Mucosa of descending colon (tissue), 3 donors: ENCODE measurements at places on chromosomes 7 and 10. TPM values are rescaled to one million over a fixed set of nuclear protein-coding genes. Genes with fewer than 3 reads are reported as not detected.
A peak's percentile ranks its signal among the peaks of the same experiment; 100 is the strongest.

Gene HMX3
- total RNA-seq, result 0.92 TPM

- DNase-seq, result peak; percentile 79
Measured at GRCh38 chr7:150368884-150369747, 494 bp downstream of the REPIN1 start.

GRCh38 chr7:95593343-95593742 is 3.0 kb downstream of the PDK4 start:
- DNase-seq, result no peak

Gene EBLN1
- total RNA-seq, result not detected

DNA sequence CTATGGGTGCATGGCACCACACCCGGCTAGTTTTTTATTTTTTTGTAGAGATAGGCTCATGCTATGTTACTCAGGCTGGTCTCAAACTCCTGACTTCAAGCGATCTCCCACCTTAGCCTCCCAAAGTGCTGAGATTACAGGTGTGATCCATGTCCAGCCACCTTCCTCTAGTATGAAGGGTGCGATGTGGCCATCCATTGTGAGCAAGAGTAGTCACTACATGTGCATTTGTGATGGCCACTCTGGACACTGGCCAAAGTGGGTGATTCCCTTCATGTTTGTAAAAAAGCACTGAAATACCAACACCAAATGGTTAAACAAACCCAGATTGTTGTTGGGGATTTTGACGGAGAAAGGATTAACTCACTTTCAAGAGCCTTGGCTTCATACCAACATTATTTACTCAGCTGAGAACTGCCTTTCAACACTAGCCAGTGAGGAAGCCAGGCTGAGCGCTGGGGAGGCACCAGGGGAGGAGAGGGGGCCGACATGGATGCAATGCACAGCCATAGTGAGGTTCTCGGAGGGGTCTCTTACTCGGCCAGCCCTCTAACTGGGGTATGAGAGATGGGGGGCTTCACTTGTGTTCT is 198.1 kb upstream of the LYZL2 start:
- no peak for DNase-seq

Gene LSM8
- 26.0 TPM for total RNA-seq

- no peak for DNase-seq
Measured at GRCh38 chr7:107870427-107871000, 20.5 kb upstream of the DLD start.

GRCh38 chr10:102435529-102436233 is 3.3 kb upstream of the CUEDC2 start:
- no peak for DNase-seq

DNA sequence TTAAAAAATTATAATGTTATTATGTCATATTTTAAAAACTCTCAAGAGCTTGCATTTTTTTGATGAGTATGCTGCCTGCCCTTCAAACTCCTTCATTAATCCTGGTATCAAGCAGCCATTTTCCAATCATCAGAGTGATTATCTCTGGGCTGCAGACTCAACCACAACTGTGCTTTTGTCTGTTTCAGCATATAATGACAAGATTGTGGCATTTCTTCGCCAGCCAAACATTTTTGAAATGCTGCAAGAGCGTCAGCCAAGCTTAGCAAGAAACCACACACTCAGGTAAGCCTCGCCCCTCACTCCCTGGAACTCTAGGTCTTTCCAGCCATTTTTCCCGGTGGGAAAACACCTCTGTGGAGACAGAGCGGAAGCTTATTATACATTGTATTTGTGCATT is 90.0 kb upstream of the STK17A start:
- no peak for DNase-seq

Gene KIAA1549
- 2.0 TPM for total RNA-seq

- no peak for DNase-seq
Measured at GRCh38 chr7:3106361-3106826, 62.7 kb upstream of the CARD11 start.

GRCh38 chr7:13725591-13725990 is 263.9 kb downstream of the ETV1 start:
- no peak for DNase-seq

Gene SPDYE5
- total RNA-seq, result not detected

DNA sequence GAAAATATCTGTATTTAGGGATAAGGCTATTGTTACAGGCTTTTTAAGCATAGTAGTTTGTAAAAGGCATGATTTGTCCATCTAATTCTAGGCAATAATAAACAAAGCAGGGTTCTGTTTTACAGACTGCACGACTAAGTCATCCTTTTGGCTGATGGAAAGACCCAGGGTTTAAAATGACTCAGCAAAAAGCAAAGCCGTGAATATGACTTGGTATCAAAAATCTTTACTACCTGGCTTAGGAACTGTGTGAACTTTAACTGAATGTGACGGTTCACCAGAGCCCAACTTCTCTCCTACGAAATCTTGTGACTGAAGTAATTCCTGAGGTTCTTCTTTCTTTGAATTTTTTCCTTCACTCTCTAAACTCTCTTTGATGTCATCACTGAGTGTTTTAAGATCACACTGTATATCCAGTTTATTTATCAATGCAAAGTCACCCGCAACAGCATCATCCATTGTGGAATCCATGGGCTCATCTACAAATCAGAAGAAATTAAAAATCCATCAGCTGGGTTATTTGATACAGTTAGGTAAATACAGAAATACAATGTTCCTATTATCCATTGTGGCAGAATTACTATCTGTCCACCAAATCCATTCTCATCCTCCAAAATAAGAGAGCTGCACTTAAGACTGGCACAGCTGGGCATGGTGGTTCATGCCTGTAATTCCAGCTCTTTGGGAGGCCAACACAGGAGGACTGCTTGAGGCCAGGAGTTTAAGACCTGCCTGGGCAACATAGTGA is 17.0 kb downstream of the ATE1 start:
- no peak for DNase-seq

DNA sequence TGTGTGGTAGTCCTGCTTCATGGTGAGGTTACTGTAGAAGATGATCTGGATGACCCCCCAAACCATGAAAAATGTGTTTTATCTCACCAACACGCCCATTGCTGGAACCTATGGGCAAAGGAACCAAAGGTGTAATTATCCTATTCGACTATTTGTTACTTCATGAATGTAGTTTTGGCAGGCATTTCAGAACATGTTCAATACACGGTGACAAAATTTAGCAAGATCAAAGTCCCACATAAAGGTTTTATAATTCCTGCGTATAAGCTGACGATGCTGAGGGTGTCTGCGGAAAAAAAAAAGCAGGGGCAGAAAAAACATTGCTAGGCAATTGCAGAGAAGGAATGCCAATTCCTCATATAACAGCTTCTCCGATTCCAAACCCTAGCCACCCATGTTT is 13.3 kb downstream of the RAPGEF5 start:
- no peak for DNase-seq

- no peak for DNase-seq
Measured at GRCh38 chr10:122864901-122865300, 14.5 kb downstream of the FAM24B start.

- DNase-seq, result no peak
Measured at GRCh38 chr7:73680501-73680900, 2.8 kb downstream of the DNAJC30 start.

GRCh38 chr7:115682507-115682906 is 348.1 kb downstream of the TFEC start:
- no peak for DNase-seq

Gene TAS2R3
- 3.0 TPM for total RNA-seq

DNA sequence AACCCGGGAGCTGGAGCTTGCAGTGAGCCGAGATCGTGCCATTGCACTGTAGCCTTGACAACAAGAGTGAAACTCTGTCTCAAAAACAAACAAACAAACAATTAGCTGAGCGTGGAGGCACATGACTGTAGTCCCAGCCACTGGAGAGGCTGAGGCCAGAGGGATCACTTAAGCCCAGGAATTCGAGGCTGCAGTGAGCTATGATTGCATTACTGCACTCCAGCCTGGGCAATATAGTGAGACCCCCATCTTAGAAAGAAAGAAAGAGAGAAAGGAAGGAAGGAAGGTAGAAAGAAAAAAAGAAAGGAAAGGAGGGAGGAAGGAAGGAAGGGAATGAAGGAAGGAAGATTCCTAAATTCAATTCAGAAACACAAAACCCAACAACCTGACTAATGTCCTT is 141.3 kb upstream of the TNRC18 start:
- no peak for DNase-seq

Gene CTAGE6
- 0.44 TPM for total RNA-seq

Gene NUDCD3
- total RNA-seq, result 108 TPM

- peak; percentile 95 for DNase-seq
Measured at GRCh38 chr7:2523941-2524807, 4.6 kb downstream of the LFNG start.

- no peak for DNase-seq
Measured at GRCh38 chr10:103353281-103353680, 2.3 kb upstream of the PCGF6 start.

Gene NOC3L
- 10.2 TPM for total RNA-seq

DNA sequence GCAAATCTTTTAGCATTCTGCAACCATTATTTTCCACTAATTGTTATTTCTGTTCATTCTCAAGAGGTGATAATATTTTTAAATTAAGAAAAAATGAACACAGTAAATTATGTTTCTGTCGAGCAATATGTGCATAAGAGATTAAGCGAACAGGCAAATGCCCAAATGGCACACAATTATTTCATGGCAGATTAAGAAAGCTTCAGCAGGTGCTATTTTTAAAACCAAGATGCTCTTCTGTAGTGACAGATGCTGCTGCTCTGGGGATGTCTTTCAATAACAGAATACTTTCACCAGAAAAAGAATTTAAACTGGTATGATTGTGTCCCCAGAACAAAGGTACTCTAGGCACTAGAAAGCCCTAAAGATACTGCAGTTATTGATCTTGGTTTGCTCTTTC is 412.7 kb upstream of the SORCS1 start:
- DNase-seq, result no peak

DNA sequence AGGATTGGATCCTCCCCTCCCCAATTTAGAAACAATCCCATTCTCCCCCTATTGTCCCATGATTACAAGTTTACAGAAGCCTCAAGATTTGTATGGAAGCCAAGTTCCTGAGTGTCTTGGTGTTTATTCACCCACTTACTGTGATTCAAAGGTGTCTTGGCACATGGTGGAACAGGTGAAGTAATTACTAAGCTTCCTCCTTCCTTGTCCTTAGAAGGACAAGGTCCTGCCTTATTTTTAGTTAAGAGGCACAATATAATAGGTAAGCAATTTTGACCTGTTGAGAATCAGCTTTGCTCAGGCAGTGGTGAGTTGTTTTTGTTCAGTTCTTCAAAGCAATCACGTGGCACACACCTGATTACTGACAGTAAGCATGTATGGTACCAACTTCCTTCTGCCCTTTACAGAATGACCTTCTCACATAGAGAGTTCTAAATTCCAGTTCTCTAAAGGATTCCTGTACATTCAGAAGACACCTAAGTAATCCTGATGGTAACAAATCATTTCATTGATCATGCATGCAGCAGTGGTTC is 60.7 kb upstream of the SLC13A1 start:
- DNase-seq, result no peak

Gene CACNB2
- total RNA-seq, result 13.6 TPM

DNA sequence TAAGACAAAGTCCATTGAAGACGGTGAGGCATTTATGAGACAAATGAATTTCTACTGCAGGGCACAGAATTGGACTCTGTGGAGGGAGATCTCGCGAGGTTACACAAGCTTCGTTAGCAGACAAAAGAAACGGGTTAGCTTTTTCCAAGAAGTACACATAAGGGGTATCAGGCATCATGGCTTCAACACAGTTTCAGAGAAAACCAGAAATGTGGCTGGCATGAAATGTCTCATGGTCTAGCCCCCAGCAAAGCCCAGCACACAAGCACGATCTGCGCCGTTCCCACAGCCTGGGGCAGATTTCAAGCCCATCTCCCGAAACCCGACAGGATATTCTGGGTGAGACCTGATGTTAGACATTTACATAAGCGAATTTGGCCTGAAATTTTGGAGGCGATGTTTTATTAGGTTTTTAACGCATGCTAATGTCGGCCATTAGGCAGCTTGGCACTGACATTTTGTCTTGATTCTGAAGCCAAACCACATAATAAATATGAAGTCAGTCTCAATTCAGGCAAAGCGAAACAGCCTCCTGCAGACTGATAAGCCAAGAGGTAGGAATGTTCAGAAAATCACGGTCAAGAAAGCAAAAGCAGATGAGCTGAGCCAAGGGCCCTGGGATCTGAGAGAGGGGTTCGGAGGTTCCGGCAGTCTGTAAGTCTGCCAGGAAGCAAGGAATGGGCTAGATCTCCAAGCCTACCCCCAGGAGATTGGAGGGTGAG is 240.5 kb downstream of the PRPF18 start:
- DNase-seq, result no peak

GRCh38 chr10:69892816-69893215 is 91.1 kb downstream of the COL13A1 start:
- DNase-seq, result peak; percentile 57

Gene COG5
- 56.4 TPM for total RNA-seq

Gene OR2A5
- total RNA-seq, result not detected

DNA sequence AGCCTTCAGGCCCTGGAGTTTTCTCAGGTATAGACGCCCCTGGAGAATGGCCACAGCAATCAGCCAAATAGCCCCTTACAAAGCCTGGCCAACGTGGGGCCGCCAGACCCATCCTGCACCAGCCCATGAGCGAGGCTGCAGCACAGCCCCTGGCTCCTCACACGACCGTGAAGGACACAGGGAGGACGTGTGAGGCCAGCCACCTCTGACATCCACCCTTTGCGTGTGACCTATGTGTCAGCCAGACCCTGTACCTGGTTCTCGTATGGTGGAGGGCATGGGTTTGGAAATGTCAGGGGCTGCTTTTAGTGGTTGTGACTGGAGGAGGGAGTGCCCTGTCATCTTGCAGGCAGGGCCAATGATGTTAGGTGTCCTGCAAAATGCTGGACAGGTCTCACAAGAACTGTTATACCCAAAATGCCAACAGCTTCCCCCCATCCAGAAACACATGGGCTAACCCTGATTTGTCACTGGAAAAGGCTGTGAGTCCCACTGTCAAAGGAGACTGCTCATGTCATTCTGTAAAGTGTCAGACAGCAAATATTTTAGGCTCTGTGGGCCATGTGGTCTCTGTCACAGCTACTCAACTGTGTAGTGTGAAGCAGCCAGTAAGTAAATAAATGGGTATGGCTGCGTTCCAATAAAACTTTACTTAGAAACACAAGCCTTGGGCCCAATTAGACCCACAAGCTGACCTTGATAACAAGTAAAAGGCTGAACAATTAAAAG is 30.0 kb downstream of the NOD1 start:
- DNase-seq, result no peak

DNA sequence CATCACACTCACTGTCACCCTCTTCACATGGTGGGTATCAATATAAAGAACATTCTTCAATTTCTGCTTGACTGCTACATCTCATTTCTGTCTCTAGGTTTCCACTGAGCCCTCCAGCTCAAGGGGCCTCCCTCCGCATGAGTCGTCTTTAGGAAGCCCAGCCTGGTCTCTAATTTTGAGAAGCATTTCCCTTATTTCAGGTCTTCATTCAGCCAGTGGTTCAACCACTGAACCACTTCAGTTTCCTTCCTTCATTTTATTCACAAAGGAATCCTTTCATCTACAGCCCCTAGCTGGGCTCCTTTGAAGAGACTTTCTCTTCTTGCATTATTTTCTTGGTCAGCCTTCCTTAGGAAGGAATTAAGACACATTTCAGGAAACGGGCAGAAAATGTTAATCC is 257.4 kb downstream of the KCNMA1 start:
- DNase-seq, result no peak

- peak; percentile 75 for DNase-seq
Measured at GRCh38 chr10:49606981-49607535, 3.1 kb upstream of the SLC18A3 start.

Gene ZNF239
- total RNA-seq, result 1.9 TPM

GRCh38 chr7:114785496-114785895 is 136.4 kb upstream of the MDFIC start:
- DNase-seq, result no peak

Gene NHLRC2
- total RNA-seq, result 30.4 TPM
